ENCODE measurements at places on chromosomes 4 and X.

- peak; percentile 79 for DNase-seq
Measured at GRCh38 chr4:6324999-6325787, 55.5 kb downstream of the WFS1 start.

GRCh38 chrX:129779747-129780146 is at the start of gene SASH3:
Gene SASH3 (plus strand): TSS chrX:129779949. CDS start chrX:129780098, 149 bp downstream.
- no peak for DNase-seq

GRCh38 chr4:45897946-45898585 is 225.8 kb downstream of the GABRG1 start:
- no peak for DNase-seq

- DNase-seq, result no peak
Measured at GRCh38 chrX:80285131-80285773, 135.0 kb upstream of the TENT5D start.

DNA sequence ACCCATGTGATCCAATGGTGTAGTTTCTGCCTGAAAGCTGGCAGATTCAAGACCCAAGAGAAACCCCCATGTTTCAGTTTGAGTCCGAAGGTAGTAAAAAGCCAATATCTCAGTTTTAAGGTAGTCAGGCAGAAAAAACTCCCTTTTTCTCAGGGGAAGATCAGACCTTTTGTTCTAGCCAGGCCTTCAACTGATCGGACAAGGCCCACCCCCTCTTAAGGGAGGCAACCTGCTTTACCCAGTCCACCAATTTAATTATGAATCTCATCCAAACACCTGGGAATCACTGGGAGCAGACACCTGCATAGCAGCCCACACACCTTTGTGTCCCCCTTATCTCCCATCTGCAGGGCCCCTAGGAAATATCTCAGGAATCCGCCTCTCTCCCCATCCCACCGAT is 322.0 kb downstream of the STK32B start:
- no peak for DNase-seq
